ENCODE measurements at places on chromosomes 7 and 10. TPM values are rescaled to one million over a fixed set of nuclear protein-coding genes. Genes with fewer than 3 reads are reported as not detected.

Gene CALHM2
- total RNA-seq, result 4.9 TPM

Gene CTTNBP2
- 0.52 TPM for total RNA-seq

Gene SAP25
- 0.48 TPM for total RNA-seq

Gene GPRIN2
- 40.5 TPM for total RNA-seq

Gene COL1A2
- not detected for total RNA-seq

Gene OR2A5
- not detected for total RNA-seq

Gene ASZ1
- total RNA-seq, result not detected

Gene FAM25A
- not detected for total RNA-seq

Gene NAT16
- total RNA-seq, result 0.15 TPM

Gene NPC1L1
- total RNA-seq, result 0.08 TPM

Data from A549 treated with Mapracorat at 1 μM for 4 hours (cell line).